Purkinje cell (primary cell): ENCODE measurements at places on chromosomes 13 and 19. TPM values are rescaled to one million over a fixed set of nuclear protein-coding genes. Genes with fewer than 3 reads are reported as not detected.

PSG1 gene
- 0.67 TPM in 1 of 2 replicates, not detected in the other for polyA plus RNA-seq

CCDC169 gene
- 3.8 and 4.7 TPM in 2 replicates for polyA plus RNA-seq

PSG3 gene
- polyA plus RNA-seq: not detected in 2 replicates

PPM1N gene
- 0.30 TPM in 1 of 2 replicates, not detected in the other for polyA plus RNA-seq

TTC9B gene
- 1.6 and 14.9 TPM in 2 replicates for polyA plus RNA-seq

ZNF836 gene
- polyA plus RNA-seq: 12.4 and 18.1 TPM in 2 replicates

CABP5 gene
- not detected in 2 replicates for polyA plus RNA-seq
